Stimulated activated CD4-positive, alpha-beta T cell treated with anti-CD3 and anti-CD28 coated beads, Interleukin-15, amount 100 ng/mL, for 1 hour (primary cell): ENCODE measurements at places on chromosomes 7 and 10.

DNA sequence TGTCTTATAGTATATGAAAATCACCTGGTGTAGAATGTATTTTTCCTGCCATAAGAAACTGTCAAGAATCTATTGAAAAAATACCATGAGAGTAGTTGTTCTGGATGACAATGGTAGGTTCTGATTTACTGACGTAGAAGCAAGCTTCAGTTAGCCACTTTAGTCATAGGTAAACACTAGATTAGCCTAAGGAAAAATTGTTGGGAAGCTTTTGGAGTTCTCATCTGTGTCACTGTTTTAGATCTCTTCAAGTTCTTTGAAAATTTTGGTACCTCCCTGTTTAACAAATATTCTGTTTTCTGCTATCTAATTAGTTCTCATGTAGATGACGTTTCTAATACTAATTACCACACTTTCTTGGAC, 131.8 kb downstream of the ADK start:
- no peak for DNase-seq

GRCh38 chr10:105990529-105990928, 1174.0 kb downstream of the SORCS1 start:
- DNase-seq, result no peak

GRCh38 chr7:34832020-34832419, 174.0 kb downstream of the NPSR1 start:
- no peak for DNase-seq

GRCh38 chr10:15364001-15364400, 7.1 kb downstream of the FAM171A1 start:
- no peak for DNase-seq
